ENCODE measurements at places on chromosomes 5 and 9. TPM values are rescaled to one million over a fixed set of nuclear protein-coding genes. Genes with fewer than 3 reads are reported as not detected.

PCDHA1 gene
- total RNA-seq = 8.6 TPM

GRCh38 chr5:124056991-124057723, 545.2 kb downstream of the CSNK1G3 start:
- no peak for DNase-seq

DNA sequence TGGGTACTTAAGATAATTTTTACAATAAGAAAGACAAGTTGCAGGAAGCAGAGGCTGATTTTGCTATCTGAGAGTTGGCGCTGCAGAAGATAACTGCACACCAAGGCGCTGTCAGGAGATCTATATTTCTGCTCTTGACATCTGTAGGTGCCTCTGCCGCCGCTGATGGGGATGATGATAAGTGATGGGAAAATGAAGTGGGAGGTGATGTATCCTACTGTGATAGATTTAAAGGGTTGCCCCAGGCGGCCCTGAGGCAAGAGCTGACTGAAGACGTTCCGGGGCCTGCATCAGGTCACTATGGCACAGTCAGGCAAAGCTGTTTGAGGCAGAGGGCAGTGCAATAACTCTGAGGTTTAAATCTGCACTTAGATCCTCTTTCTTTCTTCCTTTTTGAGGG, 78.1 kb downstream of the SNCAIP start:
- no peak for DNase-seq

HTR4 gene
- total RNA-seq = 1.2 TPM

- no peak for DNase-seq
These were observed 25.5 kb downstream of the ERAP2 start for GRCh38 chr5:96901841-96902240.

GRCh38 chr5:158344376-158344775, 485.4 kb upstream of the CLINT1 start:
- no peak for DNase-seq

GRCh38 chr5:156920861-156921431, 42.1 kb downstream of the TIMD4 start:
- DNase-seq = no peak

All from frontal cortex (tissue), 4 donors.